ENCODE measurements at places on chromosomes 1 and 21. TPM values are rescaled to one million over a fixed set of nuclear protein-coding genes. Genes with fewer than 3 reads are reported as not detected.

GUCA2A gene
- not detected for total RNA-seq

PTPRC gene
- not detected for total RNA-seq

VSIG8 gene
- not detected for total RNA-seq

GRCh38 chr1:32650752-32651460 is at the start of gene RBBP4:
TSS of gene RBBP4 (plus strand) at chr1:32651208. CDS start at chr1:32651307, 99 bp downstream.
- peak; percentile 96 for DNase-seq
- H3K4me1 ChIP-seq = peaks cover 3% of the 10 kb centered on the region
- no peaks in the 10 kb centered on the region for H3K27me3 ChIP-seq
- peak within 1 kb of the TSS; percentile 96 for H3K27ac ChIP-seq
- H3K4me3 ChIP-seq = peak within 1 kb of the TSS; percentile 97

- no peak overlapping the region for H3K4me3 ChIP-seq
- no peak overlapping the region for H3K27ac ChIP-seq
- H3K4me1 ChIP-seq = no peaks in the 10 kb centered on the region
- no peak for DNase-seq
- H3K36me3 ChIP-seq = no peaks in the 10 kb centered on the region
- H3K27me3 ChIP-seq = no peaks in the 10 kb centered on the region
Observed at GRCh38 chr21:22609802-22610201, 1611.6 kb downstream of the NCAM2 start.

DNA sequence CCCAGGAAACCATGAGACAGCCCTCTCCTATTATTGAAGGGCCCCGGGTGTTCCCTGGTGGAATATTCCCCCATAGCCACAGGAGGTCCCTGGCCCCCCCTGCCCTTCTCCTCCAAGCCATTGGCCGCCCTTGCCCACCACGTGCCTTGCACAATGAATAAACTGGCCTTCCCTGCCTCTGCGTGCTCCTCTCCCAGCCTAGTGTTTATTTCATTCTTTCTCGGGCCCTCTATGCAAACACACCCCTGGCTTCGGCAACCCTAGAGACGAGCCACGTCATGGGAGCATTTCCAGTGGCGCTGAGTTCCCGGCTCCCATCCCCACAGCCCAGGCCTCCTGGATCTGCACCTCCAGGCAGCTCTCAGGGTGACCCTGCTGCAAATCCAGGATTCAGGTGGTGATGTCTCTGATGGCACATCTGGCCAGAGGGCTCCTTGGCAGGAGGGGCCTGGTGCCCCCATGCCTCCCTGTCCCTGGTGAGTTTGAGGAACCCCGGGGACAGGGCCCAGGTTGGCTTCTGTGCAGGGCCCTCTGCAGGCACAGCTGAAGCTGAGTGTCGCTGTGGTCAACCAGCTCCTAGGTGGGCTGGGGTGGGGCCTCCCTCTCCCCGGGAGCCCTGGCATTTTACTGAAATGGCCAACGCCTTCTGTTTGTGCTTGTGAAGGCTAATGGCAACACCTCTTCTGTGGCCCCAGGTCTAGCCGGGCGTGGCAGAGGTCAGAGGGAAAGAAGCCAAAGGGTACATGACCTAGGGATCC is 6.2 kb downstream of the KRTAP10-12 start:
- H3K36me3 ChIP-seq = no peaks in the 10 kb centered on the region
- no peaks in the 10 kb centered on the region for H3K4me1 ChIP-seq
- H3K27me3 ChIP-seq = peaks cover 70% of the 10 kb centered on the region
- peak; percentile 6 for DNase-seq
- H3K27ac ChIP-seq = no peak overlapping the region
- no peak overlapping the region for H3K4me3 ChIP-seq
